ENCODE measurements at places on chromosomes 1 and 21.

DNA sequence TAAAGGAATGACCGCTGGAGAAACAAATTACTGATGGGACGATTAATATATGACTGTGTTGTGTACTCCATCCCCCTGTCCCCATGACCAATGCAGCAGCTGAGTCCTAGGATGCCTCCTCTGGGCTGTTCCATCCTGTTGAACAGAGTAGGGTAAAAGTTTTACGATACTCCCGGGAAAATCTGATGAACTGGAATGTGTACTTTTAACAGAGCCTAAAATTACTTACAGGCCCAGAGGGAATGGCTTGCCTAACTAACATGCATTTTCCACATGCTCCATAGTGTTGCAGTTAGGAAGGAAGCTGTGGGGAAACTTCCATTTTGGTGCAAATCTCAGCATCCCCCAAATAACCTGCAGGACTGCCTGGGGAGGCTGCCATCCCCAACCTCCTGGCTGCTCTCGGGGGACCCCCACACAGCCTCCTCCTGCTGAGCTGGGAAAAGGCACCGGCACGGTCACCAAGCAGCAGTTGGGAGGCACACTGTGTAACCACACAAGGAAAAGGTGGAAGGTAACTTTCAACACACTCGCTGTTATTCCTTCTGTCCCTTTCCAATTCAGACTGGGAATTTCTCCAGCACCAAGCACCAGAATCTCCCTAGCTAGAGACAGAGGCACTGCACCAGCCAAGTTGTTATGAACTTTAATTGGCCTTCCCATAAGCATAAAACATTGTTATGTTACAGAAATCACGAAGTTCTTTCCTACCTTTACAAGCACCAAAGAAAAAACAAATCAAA, 97.2 kb downstream of the BCAR3 start:
- DNase-seq, result no peak

DNA sequence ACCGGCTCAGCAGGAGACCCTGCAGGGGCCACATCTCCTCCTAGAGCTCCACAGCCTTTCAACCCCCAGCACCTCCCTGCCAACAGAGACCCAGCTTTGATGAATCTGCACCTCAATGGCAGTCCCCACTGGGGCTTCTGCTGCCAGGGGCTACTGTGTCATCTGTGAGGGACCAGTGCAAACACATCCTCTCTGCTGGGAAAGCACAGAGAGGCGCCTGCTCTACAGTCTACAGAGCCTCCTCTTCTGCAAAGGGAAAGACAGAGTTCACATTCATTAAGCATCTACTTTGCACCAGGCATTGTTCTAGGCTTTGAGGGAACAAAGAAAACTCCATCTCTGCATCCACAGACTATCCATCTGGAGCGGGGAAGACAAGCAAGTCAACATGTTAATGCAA, 125.8 kb downstream of the CAPN8 start:
- DNase-seq, result no peak

DNA sequence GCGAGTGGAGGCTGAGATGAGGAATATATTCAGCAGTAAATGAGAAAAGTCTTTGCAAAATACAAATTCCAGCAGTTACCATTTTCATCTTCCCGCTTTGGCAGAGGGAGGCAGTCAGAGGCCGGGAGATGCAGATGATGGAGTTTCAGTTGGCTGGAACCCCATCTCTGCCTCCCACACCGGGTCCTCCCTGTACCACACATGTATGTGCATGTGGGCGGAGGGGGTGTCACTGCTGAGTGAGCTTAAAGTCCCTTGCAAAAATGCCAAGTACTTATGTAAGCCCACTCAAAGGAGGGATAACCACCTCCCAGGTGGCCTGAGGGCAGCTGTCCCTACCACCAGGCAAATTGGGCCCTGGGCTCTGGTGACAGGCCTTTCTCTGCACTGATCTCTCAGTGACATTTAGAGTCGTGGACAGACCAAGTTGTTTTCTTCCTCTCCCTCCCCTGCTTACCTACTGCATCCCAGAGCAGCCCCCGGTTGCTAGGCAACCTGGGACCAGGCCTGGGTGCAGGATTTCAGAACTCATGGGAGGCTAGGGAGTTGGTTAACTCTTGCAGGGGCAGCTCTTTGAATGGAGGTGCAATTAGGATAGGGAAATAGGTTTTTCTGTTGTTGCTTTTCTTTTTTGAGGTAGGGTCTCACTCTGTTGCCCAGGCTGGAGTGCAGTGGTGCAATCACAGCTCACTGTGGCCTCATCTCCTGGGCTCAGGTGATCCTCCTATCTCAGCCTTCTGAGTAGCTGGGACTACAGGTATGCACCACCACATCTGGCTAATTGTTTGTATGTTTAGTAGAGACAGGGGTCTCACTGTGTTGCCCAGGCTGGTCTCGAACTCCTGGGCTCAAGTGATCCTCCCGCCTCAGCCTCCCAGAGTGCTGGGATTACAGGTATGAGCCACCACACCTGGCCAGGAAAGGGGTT, 17.1 kb upstream of the UBXN10 start:
- no peak for DNase-seq

DNA sequence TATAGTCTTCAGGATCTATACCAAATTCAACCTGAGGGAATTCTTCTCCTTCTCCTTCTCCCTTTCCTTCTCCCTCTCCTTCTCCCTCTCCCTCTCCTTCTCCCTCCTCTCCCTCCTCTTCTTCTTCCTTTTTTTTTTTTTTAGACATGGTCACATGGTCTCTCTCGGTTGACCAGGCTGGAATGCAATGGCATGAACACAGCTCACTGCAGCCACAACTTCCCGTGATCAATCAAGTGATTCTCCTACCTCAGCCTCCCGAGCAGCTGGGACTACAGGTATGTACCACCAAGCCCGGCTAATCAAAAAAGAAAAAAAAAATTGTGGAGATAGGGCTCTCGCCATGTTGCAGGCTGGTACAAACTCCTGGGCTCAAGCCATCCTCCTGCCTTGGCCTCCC, 51.5 kb downstream of the DNAI4 start:
- DNase-seq, result no peak

- DNase-seq, result no peak
These were observed 186.2 kb downstream of the C1orf94 start for GRCh38 chr1:34362949-34363348.

DNA sequence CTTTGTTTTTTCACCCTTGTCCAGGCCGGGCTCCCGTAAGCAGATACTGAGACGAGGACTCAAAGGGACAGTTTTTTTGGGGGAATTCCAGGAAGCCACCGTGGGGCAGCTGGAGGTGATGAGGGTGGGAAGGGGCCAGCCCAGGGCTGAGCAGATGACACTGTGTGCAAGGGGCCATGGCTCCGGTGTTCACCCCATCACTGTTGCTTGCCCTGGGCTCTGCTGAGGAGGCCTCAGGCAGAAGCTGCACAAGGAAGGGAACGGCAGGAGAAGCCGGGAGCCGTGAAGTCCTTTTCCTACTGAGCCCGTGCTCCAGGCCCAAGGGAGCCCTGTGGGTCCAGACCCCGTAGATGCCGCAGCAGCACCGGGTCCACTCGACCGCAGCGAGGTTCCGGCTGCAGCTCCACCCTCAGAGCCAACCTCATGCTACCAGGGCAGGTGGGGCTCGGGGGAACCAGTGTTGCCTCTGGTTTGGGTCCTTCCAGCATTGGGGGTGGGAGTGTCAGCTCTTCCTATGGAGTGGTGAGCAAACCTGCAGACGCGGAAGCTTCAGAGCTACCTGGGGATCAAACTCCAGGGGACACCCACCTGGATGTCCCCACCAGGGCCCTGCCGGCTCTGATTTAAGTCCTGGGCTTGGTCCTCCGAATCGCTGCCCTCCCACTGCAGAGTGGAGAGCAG, 4.3 kb upstream of the CALML6 start:
- no peak for DNase-seq

GRCh38 chr1:244730153-244730933, 77.4 kb downstream of the DESI2 start:
- DNase-seq, result peak; percentile 45

DNA sequence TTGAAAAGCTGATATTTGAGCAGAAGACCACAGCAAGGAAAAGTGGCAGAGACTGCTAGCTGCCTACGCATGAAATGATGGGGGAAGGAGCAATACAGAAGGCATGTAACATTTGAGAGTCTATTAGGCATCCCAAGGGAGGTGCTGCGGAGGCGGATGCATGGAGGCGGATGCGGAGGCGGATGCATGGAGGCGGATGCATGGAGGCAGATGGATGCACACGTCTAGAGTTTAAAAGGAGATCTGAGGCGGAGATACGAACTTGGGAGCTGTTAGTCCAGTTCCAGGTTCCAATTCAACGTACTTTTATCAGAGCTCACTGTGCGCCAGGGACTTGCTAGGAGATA, 744 bp upstream of the DDX20 start:
- no peak for DNase-seq

DNA sequence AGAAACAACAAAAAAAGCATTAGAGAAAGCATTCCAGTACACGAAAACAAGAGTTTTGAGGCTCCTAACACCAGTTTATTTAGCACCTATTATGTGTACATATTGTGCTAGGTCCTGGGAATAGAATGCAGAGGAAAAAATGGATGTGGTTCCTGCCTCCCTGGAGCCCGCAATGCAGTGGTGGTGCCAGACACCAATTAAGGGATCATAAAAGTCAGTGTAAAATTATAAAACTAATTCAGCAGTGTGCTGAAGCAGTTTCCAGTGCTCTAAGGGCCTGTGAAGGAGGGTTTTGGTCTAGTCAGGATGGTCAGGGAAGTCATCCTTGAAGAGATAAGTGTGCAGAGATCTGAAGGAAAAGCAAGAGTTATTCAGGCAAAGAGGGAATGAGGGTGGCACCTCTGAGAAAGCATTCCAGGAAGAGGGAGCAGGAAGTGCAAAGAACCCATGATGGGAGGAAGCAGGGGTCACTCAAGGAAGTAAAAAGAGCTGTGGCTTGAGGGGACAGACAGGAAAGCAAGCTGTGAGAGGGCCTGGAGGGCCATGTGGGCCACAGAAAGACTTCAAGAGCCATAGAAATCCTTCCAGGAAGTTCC, 65.2 kb upstream of the IFNLR1 start:
- DNase-seq, result no peak
